Activated CD4-positive, alpha-beta T cell treated with anti-CD3 and anti-CD28 coated beads, Interleukin-2, amount 50 U/mL, for 16 hours (primary cell): ENCODE measurements at places on chromosomes 7 and 10.
A peak's percentile ranks its signal among the peaks of the same experiment; 100 is the strongest.

DNA sequence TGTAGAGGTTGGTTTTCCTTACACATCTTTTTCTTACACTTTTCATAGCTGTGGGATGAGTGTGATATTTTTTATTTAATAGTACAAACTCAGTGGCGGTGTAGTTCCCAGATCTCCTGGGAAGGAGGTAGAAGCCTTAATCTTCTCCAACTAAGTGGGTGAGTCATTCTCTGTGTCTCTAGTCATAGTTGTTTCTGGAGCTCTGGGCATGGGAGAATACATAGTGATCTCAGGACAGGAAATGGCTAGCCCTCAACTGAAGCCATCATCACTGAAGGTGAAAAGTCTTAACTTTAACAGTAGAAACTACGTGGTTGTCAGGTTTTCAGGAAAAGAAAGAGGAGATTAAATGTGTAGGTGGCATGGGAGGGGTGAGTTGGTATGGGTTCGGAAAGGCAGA is 319.4 kb upstream of the FZD8 start:
- no peak for DNase-seq

- no peak for DNase-seq
These were observed 59.8 kb downstream of the GSDME start for GRCh38 chr7:24697416-24697815.

DNA sequence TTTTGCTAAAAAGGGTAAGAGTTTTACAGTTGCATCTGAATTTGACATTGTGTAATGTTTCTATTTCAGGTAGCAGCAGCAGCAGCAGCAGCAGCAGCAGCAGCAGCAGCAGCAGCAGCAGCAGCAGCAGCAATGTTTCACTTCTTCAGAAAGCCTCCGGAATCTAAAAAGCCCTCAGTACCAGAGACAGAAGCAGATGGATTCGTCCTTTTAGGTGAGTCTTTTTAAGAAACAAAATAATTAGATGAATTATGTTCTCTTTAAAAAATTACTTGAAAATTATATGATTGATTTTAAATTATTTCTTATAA is 32.6 kb downstream of the UMAD1 start:
- no peak for DNase-seq

DNA sequence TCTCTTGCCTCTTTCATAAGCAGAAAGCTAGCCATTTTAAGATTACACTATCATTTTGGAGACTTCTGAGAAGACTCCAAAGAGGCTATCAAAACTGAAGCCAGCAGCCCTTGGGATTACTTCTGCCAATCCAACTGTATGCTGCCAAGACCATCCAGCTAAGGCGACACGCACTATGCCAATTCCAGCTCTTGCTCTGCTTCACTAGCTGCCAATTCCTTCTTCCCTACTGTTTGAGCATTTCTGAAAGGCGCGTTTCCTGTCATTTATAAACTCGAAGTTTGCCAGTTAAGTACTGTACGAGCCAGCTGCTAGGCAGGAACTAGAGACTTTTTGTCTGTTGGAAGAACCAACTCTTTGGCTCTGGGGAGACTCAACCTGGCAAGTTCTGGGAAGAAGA is 36.5 kb downstream of the MALSU1 start:
- no peak for DNase-seq

GRCh38 chr10:70477661-70478162 is 855 bp upstream of the PALD1 start:
- DNase-seq: peak; percentile 77

GRCh38 chr10:35364808-35365207 is 28.5 kb downstream of the CCNY start:
- DNase-seq: no peak

GRCh38 chr10:71740069-71740653 is 20.6 kb upstream of the C10orf105 start:
- no peak for DNase-seq
